ENCODE measurements at places on chromosomes 6 and 20.

- no peak for DNase-seq
Measured at GRCh38 chr20:48759631-48760245, 68.1 kb downstream of the PREX1 start.

GRCh38 chr6:84718038-84718955 is 46.1 kb downstream of the TBX18 start:
- DNase-seq: no peak

DNA sequence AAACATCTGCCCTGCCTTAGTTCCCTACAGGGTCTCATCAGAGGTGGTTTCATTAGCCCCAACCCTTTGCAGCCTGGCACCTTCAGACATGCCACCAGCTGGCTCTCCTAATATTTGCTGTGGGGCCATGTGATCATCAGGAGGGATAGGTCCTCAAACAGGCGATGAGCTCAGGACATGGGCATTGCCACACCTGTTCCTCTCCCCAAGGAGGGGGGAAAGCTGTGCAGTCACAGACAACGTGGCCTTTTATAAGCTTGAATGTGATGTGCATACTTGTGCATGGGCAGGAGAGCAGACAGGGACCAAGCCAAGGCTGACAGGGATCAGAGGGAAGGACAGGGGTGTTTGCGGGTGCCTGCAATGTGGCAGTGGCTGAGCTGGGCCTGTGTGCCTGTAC is 78.8 kb upstream of the ZNFX1 start:
- no peak for DNase-seq

DNA sequence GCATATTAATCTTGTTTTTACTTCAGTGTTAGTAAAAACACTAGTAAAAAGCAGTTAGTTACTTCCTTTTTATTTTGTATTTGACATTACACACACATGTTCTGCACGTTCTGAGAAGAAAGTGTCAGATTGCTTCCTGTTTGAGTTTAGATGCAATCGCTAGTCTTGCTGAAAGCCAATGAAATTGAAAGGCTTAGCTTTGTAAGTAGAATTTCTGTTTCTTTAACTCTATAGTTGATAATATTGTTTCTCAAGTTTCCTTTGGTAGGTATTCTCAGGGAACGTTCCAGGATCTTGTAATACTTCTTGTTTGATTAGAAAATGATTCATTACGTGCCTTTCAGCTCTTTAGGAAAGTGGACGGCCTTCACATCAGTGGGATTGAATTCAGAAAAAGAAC is 55.0 kb downstream of the CDKAL1 start:
- no peak for DNase-seq

- DNase-seq: no peak
Measured at GRCh38 chr6:49730251-49730650, 13.9 kb downstream of the CRISP3 start.

GRCh38 chr6:7723041-7723447 is 2.9 kb upstream of the BMP6 start:
- peak; percentile 50 for DNase-seq

- DNase-seq: no peak
Measured at GRCh38 chr6:91166271-91167046, 579.6 kb upstream of the MAP3K7 start.

GRCh38 chr6:71206089-71206488 is 82.5 kb upstream of the OGFRL1 start:
- no peak for DNase-seq

GRCh38 chr6:36821581-36822335 is 17.5 kb downstream of the CPNE5 start:
- no peak for DNase-seq

- DNase-seq: no peak
Measured at GRCh38 chr6:79005497-79005896, 72.6 kb downstream of the PHIP start.

DNA sequence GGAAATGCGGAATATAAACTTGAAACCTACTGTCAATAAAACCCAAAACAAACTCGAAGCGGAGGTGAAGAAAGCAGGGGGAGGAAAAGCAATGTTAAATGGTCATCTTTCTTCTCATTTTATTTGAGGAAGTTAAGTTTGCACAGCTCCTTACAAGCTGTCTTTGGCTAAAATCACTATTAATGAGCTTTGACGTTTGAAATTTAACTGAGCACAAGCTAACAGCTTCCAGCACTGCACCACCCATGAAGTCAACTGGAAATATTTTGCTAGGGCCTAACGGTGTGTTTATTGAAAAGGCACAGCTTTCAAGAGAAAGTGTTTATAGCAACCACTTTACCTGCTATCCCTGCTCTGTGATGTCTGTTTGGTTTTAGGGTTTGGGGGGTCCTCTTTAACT is 103.8 kb downstream of the PKHD1 start:
- DNase-seq: no peak

- no peak for DNase-seq
Measured at GRCh38 chr20:7967199-7967844, 27.1 kb upstream of the HAO1 start.

DNA sequence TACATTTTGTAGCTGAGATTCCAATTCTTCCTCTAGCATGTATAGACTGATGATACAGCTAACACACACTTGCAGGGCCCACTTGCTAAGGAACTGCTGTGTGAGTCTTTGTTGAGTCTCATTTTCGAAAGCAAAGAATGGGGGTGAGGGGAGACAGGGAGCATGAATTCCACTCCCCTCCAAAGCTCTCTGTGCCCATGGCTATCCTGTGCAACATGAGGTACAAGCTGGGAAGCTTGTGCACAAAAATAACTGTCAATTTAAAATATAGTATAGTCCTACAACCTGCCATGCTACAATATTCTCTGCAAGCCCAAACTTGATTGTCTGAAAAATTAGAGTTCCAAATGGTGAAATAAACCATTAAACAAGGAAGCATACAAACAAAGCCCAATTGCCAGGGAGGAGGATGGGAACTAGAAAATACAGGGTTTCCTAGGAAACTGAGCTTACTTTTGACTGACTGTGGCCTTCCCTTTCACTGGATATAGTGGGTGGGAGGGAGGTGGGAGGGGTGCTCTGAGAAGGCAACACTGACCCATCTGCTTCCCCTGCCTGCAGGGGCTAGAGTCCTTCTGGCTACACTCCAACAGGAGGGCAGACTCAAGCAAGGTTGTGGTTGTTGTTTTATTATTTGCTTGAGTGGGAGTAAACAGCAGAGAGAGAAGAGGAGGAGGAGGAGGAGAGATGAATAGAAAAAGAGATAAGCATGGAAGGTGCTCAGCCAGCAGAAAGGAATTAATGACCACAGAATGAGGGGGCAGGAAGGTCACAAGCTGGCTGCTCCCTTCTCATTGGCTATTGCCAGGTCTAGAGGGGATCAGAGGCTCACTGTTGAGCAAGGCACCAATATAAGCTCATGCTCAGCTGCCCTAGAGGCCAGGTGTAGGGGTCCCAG is 84.6 kb downstream of the FYN start:
- no peak for DNase-seq

Data from CD4-positive, alpha-beta T cell treated with Interleukin-4 for 1 hour (primary cell).